LHCN-M2 (cell line): ENCODE measurements at places on chromosomes 4 and X. TPM values are rescaled to one million over a fixed set of nuclear protein-coding genes. Genes with fewer than 3 reads are reported as not detected.

Gene CD38
- total RNA-seq, result not detected in 2 replicates

Gene SH2D1A
- not detected in 2 replicates for total RNA-seq

Gene YIPF7
- total RNA-seq, result not detected in 2 replicates

Gene ZNF141
- total RNA-seq, result 8.5 and 9.2 TPM in 2 replicates

Gene TMEM150C
- 0.26 TPM in 1 of 2 replicates, not detected in the other for total RNA-seq
